Natural killer cell (primary cell): ENCODE measurements at places on chromosomes 2 and 18. TPM values are rescaled to one million over a fixed set of nuclear protein-coding genes. Genes with fewer than 3 reads are reported as not detected.

DNA sequence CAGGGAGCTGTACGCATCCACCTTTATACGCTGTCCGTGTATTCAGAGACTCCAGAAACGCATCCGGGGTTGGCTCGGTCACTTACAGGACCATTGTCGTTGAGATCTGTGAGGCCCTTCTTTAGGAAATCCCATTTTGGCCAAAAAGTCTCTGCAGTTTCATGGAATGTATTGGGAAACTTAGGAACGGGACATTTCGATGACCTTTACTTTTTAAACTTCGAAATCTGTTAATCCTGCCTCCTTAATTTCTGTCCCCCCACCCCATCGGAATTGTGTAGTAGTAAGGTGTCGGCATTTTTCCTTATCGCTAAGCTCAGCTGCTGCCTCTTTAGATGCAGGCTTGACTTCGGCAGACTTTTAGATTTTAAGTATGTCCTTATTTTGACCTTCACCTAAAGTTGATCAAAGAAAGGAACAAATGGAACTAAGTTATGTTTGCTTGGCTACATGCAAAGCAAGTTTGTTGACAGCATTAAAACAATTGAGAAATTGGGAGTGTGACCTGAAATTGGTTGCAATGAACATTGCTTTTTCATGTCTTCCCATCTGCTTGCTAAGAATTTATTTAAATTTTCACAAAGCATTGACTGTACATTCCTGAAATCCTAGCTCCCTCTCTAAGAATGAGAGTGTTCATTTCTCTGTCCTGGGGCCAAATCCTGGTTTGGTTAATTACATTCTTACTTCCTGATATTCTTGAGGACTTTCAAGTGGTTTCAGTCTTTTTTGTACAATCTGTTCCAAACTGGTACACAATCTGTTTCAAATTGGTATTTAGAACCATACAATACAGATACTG, 884 bp upstream of the RAPH1 start:
- H3K36me3 ChIP-seq: no peaks in the 10 kb centered on the region
- no peak overlapping the region for H3K27ac ChIP-seq
- H3K4me1 ChIP-seq: peaks cover 17% of the 10 kb centered on the region
- peak overlapping the region; percentile 24 for H3K4me3 ChIP-seq

GRCh38 chr2:159736048-159736447, 23.7 kb downstream of the MARCHF7 start:
- no peaks in the 10 kb centered on the region for H3K4me1 ChIP-seq
- no peaks in the 10 kb centered on the region for H3K27me3 ChIP-seq
- H3K4me3 ChIP-seq: no peak overlapping the region
- peaks cover 38% of the 10 kb centered on the region for H3K36me3 ChIP-seq
- DNase-seq: no peak

- no peak overlapping the region for H3K4me3 ChIP-seq
- no peak overlapping the region for H3K27ac ChIP-seq
These were observed 10.1 kb downstream of the SRSF7 start for GRCh38 chr2:38740851-38741731.

DNA sequence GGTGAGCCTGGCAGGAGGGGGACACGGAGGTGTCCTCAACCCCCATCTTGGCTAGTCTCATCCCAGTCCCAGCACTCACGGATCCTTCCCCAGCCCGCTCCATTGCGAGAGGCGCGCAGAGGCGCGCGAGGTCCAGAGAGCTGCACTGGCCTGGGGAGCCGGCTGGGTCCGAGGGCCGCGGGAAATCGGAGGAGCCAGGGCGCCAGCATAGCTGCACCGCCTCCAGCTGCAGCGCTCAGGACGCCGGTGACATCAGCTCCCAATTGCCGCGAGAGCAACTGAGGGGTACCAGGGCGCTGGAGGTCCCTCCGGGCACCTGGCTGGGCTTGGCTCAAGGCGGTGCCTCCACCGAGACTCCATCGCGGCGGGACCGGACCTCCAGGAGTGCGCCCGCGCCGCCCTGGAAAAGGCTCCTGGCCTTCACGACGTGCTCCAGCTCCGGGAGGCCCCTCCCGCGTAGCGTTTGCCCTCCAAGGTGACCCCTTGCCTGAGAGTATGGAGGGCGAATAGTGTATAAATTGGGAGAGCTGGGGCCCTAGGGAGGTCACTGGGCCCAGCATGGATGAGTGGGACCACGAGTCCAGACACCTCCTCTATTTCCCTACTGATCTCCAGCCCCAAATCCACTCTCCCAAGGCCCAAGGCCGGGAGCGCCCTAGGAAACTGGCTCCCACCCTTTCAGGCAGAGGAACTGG, 5.5 kb downstream of the RTKN start:
- peaks cover 9% of the 10 kb centered on the region for H3K27me3 ChIP-seq
- H3K4me3 ChIP-seq: no peak overlapping the region
- DNase-seq: no peak

GRCh38 chr2:218249691-218250090, 11.1 kb upstream of the GPBAR1 start:
- DNase-seq: no peak
- no peak overlapping the region for H3K27ac ChIP-seq
- peaks cover 97% of the 10 kb centered on the region for H3K36me3 ChIP-seq
- no peaks in the 10 kb centered on the region for H3K27me3 ChIP-seq
- H3K4me3 ChIP-seq: no peak overlapping the region
- H3K4me1 ChIP-seq: peaks cover 8% of the 10 kb centered on the region

GRCh38 chr2:108587621-108588020, 53.4 kb downstream of the LIMS1 start:
- peaks cover 13% of the 10 kb centered on the region for H3K4me1 ChIP-seq
- no peaks in the 10 kb centered on the region for H3K27me3 ChIP-seq
- H3K27ac ChIP-seq: peak overlapping the region; percentile 30
- H3K36me3 ChIP-seq: no peaks in the 10 kb centered on the region

Gene CHRNA1
- not detected for total RNA-seq

DNA sequence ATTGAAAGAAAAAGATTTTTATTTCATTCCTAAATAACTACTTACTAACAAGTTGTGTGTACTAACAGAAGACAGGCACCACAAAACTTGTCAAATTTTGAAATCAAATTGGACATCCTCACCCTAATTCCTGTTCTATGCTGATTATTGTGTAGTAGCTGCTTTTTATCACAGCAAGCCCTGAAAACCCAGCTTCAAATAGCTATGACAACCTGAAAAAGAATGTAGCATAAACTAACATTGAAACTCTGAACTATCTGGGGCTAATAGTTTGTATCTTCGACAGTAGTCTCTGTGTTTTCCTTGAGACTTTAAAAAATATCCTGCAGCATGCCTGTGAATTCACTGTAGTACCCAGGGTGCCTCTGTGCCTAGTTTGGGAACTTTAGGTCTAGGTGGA, 122.6 kb downstream of the WDPCP start:
- DNase-seq: no peak
- H3K36me3 ChIP-seq: no peaks in the 10 kb centered on the region
- H3K4me3 ChIP-seq: no peak overlapping the region
- H3K27ac ChIP-seq: no peak overlapping the region
- H3K27me3 ChIP-seq: no peaks in the 10 kb centered on the region

- no peak for DNase-seq
- H3K27me3 ChIP-seq: no peaks in the 10 kb centered on the region
- H3K27ac ChIP-seq: no peak overlapping the region
These were observed 4.4 kb downstream of the CTIF start for GRCh38 chr18:48543228-48543627.

Gene ANTXR1
- total RNA-seq: not detected

DNA sequence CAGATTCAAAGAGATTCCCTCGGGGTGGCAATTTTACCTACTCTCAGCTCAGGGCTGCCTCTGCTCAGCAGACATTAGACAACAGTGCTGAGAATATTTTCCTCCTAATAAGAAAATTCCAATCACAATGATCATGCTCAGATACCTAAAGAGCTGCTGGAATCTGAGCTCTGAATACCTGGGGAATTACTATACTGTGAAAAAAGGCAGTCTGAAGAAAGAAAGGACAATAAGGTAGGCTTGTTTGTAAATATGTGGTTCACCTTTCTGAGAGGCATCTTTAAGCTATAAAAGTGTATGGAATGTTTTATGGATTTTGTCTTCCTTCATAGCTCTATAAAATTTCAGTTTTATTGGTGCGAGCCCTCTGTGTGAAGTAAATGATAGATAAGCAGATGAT, 34.2 kb upstream of the FAM98A start:
- DNase-seq: no peak
- no peak overlapping the region for H3K4me3 ChIP-seq
- no peaks in the 10 kb centered on the region for H3K27me3 ChIP-seq

- no peak overlapping the region for H3K27ac ChIP-seq
- DNase-seq: no peak
- no peaks in the 10 kb centered on the region for H3K36me3 ChIP-seq
- H3K27me3 ChIP-seq: no peaks in the 10 kb centered on the region
- no peak overlapping the region for H3K4me3 ChIP-seq
- no peaks in the 10 kb centered on the region for H3K4me1 ChIP-seq
These were observed 41.5 kb downstream of the NCKAP5 start for GRCh38 chr2:133526530-133527300.

Gene ATP6V1B1
- total RNA-seq: not detected

GRCh38 chr2:105917688-105918087, 173.0 kb downstream of the NCK2 start:
- no peak for DNase-seq
- no peaks in the 10 kb centered on the region for H3K4me1 ChIP-seq
- no peaks in the 10 kb centered on the region for H3K36me3 ChIP-seq
- H3K4me3 ChIP-seq: no peak overlapping the region
- no peak overlapping the region for H3K27ac ChIP-seq
- H3K27me3 ChIP-seq: no peaks in the 10 kb centered on the region
